Naive thymus-derived CD8-positive, alpha-beta T cell (primary cell): ENCODE measurements at places on chromosomes 1 and 21. TPM values are rescaled to one million over a fixed set of nuclear protein-coding genes. Genes with fewer than 3 reads are reported as not detected.

The MANEAL gene
- 1.1 TPM for total RNA-seq

The SHE gene
- not detected for total RNA-seq

The GCSAML gene
- total RNA-seq: not detected

DNA sequence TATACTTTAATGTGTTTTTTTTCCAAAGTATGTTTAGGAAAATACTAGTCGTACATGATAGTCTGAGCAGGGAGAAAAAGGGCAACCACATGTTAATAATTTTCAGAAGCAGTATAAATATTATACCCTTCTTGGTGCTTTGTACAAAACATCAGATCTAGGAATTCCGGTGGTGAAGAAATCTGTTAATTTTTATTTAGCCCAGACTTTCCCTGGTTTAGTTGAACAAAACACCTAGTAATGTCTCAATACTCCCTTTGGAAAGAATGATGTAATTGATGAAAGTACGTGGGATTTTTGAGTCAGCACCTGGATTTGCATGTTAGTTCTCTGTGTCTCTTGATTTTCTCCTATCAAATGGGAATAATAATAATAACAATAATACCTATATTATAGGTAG is 38.4 kb upstream of the KCNK2 start:
- H3K27me3 ChIP-seq: peaks cover 6% of the 10 kb centered on the region
- no peaks in the 10 kb centered on the region for H3K4me1 ChIP-seq
- H3K4me3 ChIP-seq: no peak overlapping the region

- no peak for DNase-seq
- peaks cover 38% of the 10 kb centered on the region for H3K4me1 ChIP-seq
- H3K4me3 ChIP-seq: peak overlapping the region; percentile 93
- H3K27me3 ChIP-seq: no peaks in the 10 kb centered on the region
Observed at GRCh38 chr1:161158316-161159010, 837 bp upstream of the USP21 start.

- no peak overlapping the region for H3K27ac ChIP-seq
- no peak for DNase-seq
- H3K4me3 ChIP-seq: no peak overlapping the region
- H3K36me3 ChIP-seq: no peaks in the 10 kb centered on the region
Observed at GRCh38 chr21:41943851-41944250, 10.0 kb downstream of the C2CD2 start.

GRCh38 chr1:56803561-56804156 is 15.5 kb downstream of the FYB2 start:
- no peaks in the 10 kb centered on the region for H3K36me3 ChIP-seq
- H3K27me3 ChIP-seq: peaks cover 13% of the 10 kb centered on the region
- no peak for DNase-seq

GRCh38 chr1:199954699-199955098 is 72.8 kb upstream of the NR5A2 start:
- H3K27me3 ChIP-seq: peaks cover 3% of the 10 kb centered on the region
- no peak overlapping the region for H3K4me3 ChIP-seq
- no peak for DNase-seq
- H3K27ac ChIP-seq: no peak overlapping the region

GRCh38 chr1:246281639-246282038 is 225.4 kb downstream of the SMYD3 start:
- no peak overlapping the region for H3K4me3 ChIP-seq
- H3K4me1 ChIP-seq: peaks cover 1% of the 10 kb centered on the region
- DNase-seq: no peak
- peaks cover 4% of the 10 kb centered on the region for H3K36me3 ChIP-seq

DNA sequence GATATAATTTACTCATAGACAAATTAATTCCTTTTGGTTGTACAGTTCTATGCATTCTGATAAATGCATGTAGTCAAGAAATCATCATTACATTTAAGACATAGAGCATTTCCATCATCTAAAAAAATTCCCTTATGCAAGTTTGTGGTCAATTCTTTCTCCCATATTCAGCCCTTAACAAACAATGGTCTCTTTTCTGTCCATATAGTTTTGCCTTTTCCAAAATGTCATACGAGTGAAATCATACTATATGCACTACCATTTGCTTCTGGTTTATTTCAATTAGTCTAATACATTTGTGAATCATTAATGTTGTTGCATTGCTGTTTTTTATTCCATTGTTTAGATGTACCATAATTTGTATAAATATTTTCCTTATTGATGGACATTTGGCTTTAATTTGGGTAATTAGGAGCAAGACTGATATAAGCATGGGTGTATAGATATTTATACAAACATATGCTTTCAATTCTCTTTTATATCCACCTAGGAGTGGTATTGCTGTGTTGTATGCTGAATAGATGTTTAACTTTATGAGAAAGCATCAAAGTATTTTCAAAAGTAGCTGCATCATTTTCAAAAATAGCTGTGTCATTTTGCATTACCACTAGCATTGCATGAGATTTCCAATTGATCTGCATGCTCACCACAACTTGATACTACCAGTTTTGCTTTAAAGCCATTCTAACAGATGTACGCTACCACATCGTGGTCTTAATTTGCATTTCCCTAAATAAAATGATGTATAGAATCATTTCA is 397.0 kb upstream of the ADAMTS5 start:
- DNase-seq: no peak
- no peaks in the 10 kb centered on the region for H3K27me3 ChIP-seq
- H3K36me3 ChIP-seq: no peaks in the 10 kb centered on the region
- H3K4me1 ChIP-seq: no peaks in the 10 kb centered on the region
- no peak overlapping the region for H3K27ac ChIP-seq

DNA sequence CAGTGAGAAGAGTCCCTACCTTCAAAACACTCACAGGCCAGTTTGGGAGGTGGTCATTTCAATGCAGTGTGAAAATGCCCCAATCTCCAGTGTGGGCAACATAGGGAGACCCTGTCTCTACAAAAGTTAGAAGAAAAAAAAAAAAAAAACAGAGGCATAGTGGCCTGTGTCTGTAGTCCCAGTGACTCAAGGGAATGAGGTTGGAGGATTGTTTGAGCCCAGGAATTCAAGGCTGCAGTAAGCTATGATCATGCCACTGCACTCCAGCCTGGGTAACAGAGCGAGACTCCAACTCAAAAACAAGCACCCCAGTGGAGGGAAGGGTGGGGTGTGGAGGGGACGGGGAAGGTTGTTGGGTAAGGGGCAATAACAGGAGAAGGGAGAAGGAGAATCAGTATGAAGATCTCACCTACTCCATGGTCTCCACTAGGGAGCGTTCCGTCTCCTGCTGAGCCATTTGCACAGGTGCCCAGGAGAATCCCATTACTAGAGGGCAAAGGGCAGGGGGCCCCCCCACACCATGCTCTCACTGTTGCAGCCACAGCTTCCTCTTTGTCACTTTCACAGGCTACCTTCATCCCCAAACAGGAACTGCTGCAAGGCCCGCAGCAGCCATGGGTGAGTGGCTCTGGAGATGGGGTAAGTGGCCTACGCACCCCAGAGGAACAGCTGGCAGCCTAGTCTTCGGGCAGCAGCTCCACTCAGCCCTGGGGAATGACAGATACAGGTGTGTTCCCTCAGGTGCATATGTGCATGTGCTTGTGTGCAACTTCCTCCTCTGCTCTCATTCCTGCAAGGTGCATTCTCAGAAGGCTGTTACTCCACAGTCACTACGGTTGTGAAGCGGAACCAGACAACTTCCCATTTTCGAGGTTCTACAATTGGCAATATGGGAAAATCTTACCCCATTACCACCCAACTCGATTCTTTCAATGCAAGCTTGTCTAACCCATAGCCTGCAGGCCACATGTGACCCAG is 87.9 kb upstream of the LYST start:
- H3K36me3 ChIP-seq: no peaks in the 10 kb centered on the region
- H3K27me3 ChIP-seq: no peaks in the 10 kb centered on the region
- H3K4me3 ChIP-seq: peak overlapping the region; percentile 58
- DNase-seq: no peak
